ENCODE measurements at places on chromosomes 13 and 19.

DNA sequence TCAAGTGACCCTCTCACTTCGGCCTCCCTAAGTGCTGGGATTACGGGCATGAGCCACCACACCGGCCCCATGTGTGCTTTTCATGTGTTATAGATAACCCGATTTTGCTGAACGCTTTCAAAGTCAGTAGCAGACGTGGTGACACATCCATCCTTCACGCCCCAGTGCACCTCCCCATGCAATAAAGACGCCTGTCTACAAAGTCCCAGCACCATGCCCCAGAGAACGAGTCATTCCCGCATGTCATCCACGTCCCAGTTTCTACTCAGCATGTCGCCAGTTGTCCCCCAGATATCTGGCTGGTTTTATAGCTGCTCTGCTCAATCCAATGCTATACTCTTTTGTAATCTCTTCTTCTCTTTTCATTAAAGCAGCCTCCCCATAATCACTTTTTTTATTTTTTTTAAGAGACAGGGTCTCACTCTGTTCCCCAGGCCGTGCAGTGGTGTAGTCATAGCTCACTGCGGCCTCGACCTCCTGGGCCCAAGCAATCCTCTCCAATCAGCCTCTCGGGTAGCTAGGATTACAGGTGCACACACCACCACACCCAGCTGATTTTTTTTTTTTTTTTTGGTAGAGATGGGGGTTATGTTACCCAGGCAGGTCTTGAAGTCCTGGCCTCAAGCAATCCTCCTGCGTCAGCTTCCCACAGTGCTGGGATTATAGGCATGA, 42.5 kb downstream of the DNM2 start:
- peak; percentile 24 for DNase-seq

GRCh38 chr19:57465680-57466381, 8.9 kb upstream of the VN1R1 start:
- DNase-seq = no peak

DNA sequence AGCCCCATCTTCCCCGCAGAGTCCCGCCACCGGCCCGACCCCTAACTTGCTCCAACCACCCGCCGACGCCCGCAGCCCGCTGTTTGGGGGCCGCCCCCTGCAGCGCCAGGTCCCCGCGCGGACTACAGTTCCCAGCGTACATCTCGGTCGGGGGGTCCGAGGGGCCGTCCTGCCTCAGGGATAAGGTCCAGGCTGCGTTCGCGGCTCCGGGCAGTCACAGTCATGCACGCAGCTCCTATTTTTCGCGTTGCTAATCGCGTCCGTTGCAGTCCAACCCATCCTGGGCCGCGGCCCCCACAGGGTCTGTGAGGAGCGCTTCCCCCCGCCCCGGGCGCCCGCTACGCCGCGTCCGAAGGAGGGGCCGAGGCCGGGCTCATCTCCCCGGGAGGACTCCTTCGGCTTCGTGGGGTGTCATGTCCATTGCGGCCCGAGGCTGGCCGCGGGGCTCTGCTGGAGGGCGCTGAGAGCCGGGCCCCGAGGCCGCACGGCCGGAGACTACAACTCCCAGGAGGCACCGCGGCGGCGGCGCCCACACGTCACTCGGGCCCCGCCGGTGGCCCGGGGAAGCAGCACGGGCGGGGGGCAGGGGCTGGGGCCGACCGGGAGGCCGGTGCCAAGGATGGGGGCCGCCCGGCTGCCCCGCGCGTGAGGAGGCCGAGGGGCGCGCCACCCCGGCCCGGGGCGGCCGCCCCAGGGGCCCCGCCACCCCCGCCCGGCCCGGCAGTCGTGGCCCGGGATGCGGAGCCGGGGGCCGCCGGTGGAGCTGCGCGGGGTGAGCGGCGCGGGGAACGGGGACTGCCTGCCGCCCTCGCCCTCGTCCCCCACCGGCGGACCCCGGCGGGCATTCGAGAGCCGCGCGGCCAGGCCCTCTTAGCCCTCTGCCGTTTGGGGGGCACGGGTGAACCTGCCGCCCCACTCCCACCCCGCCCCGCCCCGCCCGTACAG, at the start of gene MAP3K10:
Gene MAP3K10, plus strand, starts transcription at position 536 of the 945 bp plus-strand sequence. CDS start 606 bp downstream, outside the sequence.
- no peak for DNase-seq

DNA sequence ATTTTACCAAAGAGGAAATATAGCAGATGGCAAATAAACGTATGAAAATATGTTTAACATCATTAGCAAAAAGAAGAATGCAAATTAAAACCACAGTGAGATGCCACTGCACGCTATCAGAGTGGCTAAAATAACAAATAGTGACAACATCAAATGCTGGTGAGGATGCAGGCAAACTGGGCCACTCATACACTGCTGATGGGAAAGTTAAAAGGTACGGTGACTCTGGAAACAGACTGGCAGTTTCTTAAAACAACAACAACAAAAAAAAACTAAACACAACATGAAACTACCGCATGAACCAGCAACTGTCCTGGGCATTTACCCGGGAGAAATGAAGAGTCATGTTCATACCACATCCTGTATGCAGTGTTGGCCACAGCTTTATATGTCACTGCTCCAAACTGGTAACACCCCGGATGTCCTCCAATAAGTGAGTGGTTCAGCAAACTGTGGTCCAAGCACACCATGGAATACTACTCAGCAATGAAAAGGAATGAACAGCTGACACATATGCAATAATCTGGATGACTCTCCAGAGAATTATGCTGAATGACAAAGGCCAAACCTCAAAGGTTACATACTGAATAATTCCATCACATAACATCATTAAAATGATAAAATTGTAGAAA, 22.3 kb downstream of the EPS15L1 start:
- no peak for DNase-seq

GRCh38 chr19:2057484-2058469, 6.7 kb upstream of the MKNK2 start:
- no peak for DNase-seq

DNA sequence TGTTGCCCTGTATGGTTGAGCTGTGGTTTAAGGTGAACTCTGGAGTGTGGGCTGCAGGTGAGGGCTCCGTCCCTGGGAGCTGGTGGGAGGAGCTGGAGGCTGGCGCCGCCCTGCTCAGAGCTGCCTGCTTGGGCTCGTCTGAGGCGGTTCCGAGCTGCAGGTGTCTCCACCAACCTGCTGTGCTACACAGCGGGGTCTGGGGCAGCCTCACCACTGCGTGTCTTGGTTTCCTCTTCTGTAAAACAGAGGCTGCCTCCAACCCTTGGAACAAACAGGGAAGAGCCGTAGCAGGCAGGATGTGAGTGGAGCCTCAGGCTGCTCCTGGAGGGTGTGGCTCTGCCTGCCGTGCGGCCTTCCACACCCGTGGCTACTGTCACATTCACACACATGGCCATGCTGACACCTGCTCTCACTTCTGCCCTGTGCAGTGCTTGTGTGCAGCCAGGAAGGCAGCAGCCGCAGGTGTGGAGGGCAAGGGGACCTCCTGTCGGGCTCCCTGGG, 21.4 kb downstream of the NAXD start:
- no peak for DNase-seq

- DNase-seq = no peak
Observed at GRCh38 chr13:74289861-74290773, 155.9 kb upstream of the KLF12 start.

GRCh38 chr13:43243711-43244110, 220.3 kb downstream of the DNAJC15 start:
- no peak for DNase-seq

- DNase-seq = no peak
Observed at GRCh38 chr19:10991076-10991475, 30.2 kb downstream of the SMARCA4 start.

DNA sequence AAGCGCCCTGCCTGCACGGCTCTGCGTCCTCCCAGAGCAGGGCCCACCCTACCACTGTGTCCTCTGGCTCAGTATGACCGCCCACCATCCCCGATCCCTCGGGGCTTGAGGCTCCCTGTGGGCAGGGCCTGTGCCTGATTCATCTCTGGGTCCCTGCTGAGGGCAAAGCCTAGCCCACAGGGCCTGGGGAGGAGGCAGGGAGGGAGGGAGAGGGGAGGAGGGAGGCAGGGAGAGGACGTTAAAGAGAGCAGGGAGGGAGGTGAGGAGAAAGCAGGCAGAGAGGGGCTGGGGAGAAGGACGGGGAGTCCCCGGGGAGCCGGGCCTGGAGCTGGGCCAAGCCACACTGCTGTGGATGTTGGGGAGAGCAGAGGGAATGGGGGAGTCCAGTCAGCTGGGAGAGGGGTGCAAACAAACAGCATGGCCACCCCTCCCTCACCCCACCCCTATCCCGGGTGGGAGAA, 4.0 kb upstream of the ERFL start:
- DNase-seq = no peak

All from NCI-H446 treated with DMSO at 0.1 percent for 48 hours (cell line).